Stimulated activated CD4-positive, alpha-beta T cell treated with anti-CD3 and anti-CD28 coated beads, Interleukin-1b, Interleukin-23, amount 100 ng/mL, for 1 hour (primary cell): ENCODE measurements at places on chromosomes 1 and 21.

- DNase-seq: no peak
These were observed 123.0 kb downstream of the NAV1 start for GRCh38 chr1:201661823-201662359.

DNA sequence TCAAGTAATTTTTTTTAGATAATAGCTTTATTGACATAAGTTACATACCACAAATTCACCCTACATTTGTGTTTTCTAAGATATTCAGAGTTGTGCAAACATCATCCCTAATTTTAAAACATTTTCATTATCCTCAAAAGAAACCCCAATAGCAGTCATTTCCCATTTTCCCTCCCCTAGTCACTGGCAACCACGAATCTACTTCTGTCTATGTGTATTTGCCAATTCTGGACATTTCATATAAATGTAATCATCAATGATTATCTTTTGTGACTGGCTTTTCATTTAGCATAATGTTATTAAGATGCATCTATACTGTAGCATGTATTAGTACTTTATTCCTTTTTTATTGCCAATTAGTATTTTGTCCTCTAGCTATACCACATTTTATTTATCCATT is 88.8 kb upstream of the SLFNL1 start:
- DNase-seq: no peak

DNA sequence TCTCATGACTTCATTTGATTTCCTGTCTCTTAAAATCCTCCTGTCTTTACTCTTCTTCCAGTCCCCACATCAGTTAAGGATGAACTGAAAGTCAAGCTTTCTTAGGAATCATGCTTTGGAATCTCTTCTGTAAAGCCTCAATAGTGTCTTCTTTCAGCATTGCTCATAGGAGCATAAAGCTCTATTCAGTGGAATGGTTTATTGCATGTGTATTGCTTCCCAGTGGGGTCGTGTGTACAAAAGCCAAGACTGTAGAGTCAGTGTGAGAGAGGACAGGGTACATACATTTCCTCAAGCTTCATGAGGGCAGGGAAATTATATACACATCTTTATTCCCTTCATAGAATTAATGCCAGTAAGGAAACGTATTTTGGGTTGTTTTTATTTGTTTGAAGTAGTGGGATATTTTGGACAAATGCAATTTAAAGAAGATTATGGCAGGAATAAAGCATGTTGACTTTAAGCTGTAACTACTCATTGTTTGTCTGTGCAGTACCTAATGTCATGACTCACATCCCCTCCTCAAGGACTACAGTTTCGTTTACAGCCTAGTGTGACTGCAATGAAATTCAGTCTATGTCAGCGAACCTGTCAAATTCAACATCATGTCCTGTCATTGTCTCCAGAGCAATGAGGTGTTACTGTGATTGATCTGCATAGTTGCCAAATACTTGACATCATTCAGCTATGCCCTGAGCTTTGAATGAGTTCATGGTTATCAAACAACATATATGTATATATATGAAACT is 2164.2 kb downstream of the NCAM2 start:
- no peak for DNase-seq

GRCh38 chr1:21541835-21542234 is 32.6 kb downstream of the ALPL start:
- DNase-seq: no peak

DNA sequence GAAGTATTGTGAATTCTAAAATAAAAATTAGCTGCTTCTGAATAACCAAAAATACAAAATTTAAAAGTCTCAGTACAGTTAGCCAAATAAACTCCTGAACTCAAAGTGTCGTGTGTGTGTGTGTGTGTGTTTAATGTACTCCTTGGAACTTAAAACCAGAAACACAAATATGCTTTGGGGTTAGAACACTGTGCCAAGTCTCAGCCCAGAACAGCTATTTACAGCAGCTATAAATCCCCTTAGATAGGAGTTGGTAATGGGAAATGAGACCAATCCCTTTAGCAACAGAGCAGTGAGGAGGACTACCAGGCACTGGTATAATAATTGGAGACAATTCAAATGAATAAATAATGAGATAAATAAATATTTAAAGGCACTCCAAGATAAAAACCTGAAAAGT is 83.1 kb downstream of the PATJ start:
- DNase-seq: no peak

DNA sequence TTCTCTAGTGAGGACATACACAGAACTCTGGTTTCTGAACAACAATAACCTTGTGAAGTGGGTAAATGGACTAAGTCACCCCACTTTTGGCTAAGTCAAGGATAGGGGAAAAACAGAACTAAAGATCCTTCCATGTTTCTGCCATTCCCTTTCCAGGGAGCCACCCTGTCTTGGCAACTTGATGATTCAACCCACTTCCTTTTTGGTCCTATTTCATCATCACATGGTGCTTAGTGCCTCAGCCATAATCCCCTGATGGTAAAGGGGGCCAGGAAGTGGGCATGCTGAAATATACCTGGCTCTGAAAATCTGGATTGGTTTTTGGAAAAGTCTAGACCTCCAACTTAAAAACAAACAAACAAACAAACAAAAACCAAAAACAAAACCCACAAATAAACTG is 206.4 kb upstream of the FOXD3 start:
- no peak for DNase-seq

- no peak for DNase-seq
These were observed 251.4 kb upstream of the SNX7 start for GRCh38 chr1:98410082-98410481.

- no peak for DNase-seq
These were observed 26.2 kb downstream of the TP73 start for GRCh38 chr1:3678361-3679097.

DNA sequence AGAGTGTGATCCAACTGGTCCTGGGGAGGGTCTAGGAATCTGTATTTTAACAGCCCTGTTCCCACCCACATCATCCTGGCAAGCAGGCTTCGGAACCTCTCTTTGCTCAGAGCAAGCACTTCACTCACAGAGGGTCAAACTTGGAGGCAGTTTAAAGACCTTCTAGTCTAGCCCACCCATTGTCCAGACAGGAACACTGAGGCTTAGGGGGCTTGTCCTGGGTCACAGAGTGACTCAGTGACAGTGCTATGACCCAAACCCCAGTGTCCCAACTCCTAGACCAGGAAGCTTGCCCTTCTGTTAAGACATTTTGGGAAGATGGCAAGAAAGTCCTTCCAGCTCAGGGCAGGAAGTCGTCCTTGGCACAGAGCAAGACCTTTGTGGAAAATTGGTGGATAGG is 36.5 kb downstream of the FBXO2 start:
- no peak for DNase-seq

DNA sequence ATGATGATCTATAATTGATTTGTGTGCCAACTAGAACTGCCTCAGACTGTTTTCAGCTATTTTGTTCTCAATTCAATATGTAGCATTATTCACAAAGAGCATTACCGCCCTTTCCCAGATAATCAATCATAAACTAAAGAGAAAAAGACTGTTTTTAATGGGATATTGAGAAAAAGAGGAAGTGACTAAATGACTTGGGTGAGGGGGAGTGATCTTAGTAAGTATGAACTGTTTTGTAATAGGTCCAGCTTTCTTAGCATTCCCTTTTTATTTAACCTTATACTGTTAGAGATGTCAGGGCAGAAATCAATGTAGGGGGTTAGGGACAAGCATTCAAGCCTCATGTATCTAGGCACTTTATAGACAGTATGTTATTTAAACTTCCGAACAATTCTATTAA is 157.8 kb upstream of the DPYD start:
- no peak for DNase-seq

DNA sequence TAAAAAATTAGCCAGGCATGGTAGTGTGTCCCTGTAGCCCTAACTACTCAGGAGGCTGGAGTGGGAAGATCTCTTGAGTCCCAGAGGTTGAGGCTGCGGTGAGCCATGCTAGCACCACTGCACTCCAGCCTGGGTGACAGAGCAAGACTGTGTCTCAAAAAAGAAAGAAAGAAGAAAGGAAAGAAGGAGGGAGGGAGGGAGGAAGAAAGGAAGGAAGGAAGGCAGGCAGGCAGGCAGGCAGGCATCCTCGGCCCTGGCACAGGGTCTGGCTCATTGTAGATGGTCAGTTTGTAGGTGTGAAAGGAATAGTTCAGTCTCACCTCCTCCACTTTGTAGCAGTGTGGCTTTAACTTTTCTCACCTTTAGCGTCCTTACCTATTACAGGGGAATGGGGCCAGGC is 25.0 kb downstream of the NAV1 start:
- no peak for DNase-seq

DNA sequence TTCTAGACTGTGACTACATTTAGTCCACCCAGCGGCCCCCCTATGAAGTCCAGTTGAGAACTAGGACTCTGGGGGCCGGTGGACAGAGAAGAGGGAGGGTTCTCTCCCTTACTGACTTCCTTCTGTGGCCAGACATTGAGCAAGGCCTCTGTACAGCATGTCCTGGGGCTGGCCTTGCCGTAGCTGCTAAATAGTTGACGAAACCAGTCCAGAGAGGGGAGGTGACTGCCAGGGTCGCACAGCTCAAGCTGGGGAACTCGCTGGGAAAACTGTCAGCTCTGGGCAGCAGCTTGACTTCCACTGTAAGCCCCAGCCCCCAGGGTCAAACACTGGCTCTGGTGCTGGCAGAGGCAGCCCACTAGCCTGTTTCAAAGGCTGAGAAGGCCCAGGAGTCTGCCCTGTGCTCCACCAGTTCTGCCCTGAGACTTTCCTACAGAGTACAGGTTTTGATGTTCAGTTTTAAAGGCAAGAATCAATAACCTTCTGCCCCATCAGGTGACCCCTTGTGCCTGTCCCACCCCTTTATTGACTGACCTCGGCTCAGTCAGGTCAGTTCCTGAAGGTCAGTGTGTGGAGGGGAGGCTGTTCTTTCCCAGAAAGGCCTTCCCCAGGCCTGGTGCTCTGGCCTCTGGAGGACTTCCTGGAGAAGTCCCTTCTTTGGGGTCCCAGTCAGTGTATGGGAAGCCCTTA is 14.1 kb downstream of the PCSK9 start:
- DNase-seq: no peak

GRCh38 chr1:51058858-51059257 is 43.2 kb upstream of the C1orf185 start:
- DNase-seq: no peak

DNA sequence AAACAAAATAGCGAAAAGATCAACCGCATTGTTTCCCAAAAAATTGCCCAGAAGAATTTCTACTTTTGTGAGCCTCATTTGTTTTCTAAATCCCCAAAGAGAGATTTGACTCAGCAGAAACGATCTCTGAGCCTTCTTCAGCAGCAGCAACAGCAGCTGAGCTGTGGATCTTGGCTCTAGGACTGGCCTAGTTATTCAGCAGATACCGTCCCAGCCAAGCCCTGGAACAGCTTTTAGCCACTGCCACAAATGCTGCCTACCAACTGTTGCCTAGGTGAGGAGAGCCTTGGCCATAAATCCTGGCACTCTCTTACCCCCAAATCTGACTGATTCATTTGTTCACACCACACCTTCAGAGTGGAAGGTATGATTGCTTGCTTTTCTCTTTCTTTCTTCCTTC is 320.1 kb downstream of the TGFB2 start:
- DNase-seq: no peak

GRCh38 chr1:222161676-222162075 is 386.2 kb downstream of the HHIPL2 start:
- no peak for DNase-seq

- DNase-seq: no peak
These were observed 108.6 kb downstream of the GDAP2 start for GRCh38 chr1:117820694-117821381.

GRCh38 chr1:62884156-62884740 is 100.3 kb downstream of the ATG4C start:
- DNase-seq: no peak

DNA sequence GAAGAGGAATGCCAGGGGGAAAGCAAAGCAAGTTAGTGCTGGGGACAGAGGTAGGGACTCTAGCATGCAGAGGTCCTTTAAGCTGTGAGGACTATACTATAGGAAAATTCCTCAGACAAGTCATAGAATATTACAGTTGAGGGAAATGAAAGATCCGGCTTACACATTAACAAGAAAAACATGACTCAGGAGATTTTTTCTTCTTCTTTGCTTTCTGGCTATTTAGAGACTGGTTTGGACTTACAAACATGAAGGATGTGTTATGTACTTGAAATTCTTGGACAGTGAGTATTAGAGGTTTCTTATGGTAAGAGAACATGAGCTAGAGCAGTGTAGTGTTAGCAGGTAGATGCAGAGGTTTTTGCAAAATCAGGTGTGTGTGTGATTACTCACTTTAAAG is 24.9 kb downstream of the USP25 start:
- DNase-seq: no peak
